ENCODE measurements at places on chromosomes 3 and 15.

- DNase-seq = no peak
Observed at GRCh38 chr3:150371741-150372254, 36.3 kb upstream of the TSC22D2 start.

- peak; percentile 18 for DNase-seq
Observed at GRCh38 chr3:193129607-193130006, 111.4 kb upstream of the PLAAT1 start.

- DNase-seq = no peak
Observed at GRCh38 chr15:70065006-70065722, 32.6 kb downstream of the TLE3 start.

DNA sequence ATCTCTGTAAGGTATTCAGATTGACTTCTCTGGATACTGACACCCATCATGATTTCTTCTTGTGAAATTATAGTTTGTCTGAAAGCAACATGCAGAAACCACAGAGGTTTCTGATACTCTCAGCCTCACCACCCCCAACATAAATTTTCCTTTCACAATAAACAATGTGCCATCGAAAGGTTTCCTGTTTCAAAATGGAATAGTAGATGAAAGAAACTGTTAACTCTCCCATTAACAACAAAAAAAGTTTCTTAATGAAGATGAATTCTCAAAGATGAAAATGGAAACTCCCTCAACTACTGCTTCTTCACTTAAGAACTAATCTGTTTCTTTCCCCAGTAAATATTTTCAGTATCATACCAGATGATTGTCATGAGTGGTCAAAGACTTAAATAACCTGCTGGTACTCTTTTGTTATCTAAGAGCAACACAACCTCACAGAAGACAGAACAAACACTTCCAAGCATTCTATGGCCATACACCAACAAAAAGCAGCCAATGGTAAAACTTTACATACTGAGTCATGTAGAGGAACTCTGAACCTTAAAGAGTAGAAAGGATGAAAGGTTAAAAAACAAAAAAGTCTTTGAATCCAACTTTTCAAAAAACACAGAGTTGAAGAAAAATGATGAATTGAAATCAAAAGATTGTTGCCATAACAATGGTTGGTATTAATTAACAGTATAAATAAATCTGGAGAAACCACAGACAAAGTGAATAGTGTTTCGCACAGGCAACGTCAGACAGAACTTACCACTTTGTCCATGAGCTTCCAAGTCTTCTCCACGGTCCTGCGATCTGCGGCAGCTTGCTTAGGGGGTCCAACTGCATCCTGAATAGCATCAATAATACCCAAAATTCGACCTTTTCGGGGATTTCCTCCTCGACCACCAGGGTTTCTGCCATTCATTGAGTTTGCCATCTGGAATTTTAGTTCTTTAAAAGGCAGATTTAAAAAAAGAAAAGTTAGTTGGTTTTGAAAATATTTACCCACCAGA is 1.9 kb downstream of the CBLB start:
- DNase-seq = no peak

DNA sequence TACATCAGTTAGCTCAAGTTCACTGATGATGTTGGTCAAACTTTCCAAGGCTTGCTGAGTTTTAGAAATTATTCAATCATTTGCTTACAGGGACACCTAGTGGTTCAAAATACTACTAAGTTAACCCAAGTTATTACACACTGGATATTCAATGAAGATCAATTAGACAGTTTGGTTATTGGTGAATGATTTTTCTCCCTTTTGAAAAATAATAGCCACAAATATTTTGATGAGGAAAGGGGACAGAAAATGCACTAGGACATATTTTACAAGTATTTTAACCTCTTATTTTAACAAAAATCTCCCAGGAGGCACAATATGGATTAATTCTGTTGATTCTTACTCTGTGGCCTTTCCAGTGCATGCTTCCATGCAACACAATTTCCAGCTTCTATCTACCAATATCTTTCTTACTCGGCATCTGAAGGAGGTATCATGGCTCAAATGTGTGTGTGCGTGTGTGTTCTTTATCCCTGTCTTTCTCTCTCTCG is 20.1 kb upstream of the GOLGA6L2 start:
- peak; percentile 6 for DNase-seq

- DNase-seq = no peak
Observed at GRCh38 chr3:49476563-49476962, 6.5 kb downstream of the DAG1 start.

DNA sequence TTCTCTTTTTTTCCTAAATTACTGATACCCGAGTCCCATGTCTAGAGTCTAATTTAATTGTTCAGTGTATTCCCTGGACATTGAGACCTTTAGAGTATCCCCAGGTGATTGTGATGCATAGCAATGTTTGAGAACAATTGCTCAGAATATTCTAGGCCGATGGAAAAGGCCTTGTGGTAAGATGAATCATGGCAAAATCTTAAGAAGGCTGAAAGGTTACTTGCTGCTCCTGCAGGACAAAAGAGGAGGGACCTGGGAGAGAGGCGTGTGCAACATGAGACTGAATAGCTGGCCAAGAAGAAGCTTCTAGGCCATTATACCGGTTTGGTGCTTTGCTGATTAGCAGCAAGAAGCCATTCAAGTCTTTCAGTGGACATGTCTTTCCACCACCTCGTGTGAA is 256.6 kb downstream of the ROBO2 start:
- DNase-seq = no peak

DNA sequence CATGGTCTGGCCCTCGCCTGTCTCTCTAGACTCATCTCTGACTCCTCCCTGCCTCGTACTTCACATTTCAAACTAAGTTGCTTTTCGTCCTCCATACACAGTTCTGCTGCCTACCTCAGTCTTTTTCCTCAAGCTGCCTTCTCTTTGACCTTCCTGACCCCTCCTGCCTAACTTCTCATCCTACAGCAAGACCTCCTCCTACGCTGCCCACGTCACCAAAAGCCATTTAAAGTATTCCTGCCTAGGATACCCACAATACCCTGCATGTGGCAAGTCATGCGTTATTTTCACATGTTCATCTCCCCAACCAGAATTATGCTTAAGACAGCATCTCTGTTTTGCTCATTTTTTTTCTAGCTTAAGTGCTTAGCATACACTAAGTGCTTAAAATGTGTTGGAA is 56.7 kb downstream of the LHFPL4 start:
- DNase-seq = no peak

DNA sequence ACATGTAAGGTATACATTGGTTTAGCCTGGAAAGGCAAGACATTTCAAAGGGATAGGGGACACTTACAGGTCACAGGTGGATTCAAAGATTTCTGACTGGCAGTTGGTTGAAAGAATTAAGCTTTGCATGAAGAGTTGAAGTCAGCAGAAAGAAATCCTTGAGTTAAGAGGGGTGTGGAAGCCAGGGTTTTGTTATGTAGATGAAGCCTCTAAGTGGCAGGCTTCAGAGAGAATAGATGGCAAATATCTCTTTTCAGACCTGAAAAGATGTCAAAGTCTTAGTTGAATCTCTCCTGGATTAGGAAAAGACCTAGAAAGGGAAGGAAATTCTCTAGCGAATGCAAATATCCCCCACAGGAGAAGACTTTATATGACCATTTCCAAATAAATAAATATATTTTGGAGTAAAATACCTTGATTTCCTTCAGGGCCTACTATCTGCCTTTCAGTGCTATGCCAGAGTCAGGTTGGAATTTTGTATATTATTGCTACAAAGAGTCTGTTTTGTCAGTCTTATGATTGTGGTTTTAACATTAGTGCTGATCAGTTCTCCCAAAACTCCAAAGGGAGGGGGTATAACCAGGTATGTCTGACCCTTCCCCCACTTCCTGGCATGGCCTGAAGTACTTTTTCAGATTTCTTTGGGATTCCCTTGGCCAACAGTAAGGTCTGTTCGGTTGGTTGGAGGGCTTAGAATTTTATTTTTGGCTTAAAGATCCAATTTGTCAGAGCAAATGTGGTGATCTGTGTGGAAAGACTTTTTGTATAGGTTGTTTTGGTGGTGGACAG is 286.4 kb downstream of the LRTM1 start:
- DNase-seq = no peak

GRCh38 chr3:106184540-106185457 is 316.0 kb upstream of the CBLB start:
- DNase-seq = no peak

GRCh38 chr3:191972714-191973398 is 511.9 kb downstream of the PYDC2 start:
- no peak for DNase-seq

DNA sequence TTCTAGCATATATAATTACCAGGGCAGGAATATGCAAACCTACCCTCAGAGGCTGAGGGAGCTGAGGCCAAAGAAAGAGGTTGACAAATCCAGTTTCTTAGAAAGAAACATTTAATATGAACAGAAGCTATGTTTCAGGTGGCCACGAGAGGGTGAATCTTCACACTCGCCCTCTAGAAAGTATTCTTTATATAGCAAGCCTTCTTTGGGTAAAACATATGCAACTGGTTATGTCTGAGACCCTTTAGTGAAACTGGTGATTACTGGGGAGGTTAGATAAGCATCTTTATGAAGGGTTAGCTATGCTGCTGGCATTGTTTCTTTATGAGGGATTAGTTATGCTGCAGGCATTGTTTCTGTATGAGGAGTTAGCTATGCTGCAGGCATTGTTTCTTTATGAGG is 50.7 kb upstream of the GOLGA6L2 start:
- peak; percentile 9 for DNase-seq

GRCh38 chr15:70526221-70526973 is 237.0 kb downstream of the UACA start:
- DNase-seq = peak; percentile 96

DNA sequence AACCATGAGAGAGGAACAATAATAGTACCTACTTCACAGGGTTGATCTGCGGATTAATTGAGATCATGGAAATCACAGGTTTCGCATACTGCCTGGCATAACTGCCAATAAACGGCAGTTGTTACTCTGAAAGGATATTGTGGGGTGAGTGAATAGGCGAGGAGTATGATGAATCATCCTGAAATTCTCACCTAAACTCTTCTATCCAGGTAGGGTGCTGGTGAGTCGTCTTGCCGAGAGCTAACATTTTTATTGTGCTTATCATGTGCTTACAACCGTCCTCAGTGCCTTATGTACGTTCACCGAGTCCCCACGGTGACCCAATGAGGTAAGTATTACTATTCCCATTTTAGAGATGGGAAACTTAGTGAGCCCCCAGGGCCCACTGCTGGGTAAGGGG is 52.4 kb upstream of the SRGAP3 start:
- DNase-seq = no peak

- DNase-seq = no peak
Observed at GRCh38 chr3:132135628-132136333, 101.0 kb upstream of the CPNE4 start.

GRCh38 chr3:55728461-55729100 is 241.5 kb upstream of the WNT5A start:
- DNase-seq = no peak

DNA sequence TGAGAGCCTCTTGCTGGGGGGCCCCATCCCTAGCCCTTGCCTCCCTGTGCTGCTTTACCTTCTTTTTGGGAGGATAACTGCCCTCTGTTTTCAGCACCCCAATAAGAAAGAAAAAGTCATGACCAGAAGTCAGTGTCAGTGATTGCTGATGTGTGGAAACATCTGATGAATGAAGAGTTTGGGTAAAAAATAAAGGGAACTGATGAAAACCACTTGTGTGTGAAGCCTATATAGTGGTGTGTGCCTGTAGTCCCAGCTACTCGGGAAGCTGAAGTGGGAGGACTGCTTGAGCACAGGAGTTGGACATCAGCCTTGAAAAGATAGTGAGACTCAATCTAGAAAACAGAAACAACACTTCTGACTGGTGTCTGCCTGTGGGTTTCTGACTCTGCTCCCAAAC is 9.8 kb upstream of the CELSR3 start:
- no peak for DNase-seq

DNA sequence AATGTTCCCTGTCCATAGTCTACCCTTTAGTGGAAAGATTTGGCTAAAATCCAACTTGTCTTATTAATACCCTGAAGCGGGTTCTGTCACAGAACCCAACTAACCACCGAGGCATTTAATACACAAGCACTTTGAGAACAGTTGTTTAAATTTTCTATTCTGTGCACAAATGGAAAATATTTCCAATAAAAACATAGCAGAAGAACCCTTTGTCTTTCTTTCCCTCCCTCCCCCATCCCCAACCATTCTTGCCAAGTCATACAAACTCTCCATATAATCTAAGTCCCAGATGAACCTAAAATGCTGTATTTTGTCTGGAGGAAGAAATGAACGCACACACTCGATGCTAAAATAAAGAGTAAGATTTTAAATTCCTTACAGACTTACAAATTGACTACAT is 126.9 kb upstream of the STRIT1 start:
- no peak for DNase-seq

DNA sequence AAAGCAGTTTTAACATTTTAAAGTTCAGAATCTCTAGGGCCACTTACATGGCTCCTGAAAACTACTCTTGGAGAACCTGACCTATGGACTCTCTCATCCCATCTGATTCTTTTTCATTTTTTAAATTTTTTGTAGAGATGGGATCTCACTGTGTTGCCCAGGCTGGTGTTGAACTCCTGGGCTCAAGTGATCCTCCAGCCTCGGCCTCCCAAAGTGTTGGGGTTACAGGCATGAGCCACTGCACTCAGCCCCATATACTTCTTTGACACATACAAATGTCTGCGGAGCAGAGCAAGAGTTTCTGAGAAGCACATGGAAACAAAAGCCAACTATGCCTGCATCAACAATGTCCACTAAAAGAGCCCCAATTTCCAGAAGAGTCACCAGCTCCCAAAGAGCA is 189.8 kb downstream of the FOXP1 start:
- DNase-seq = no peak

GRCh38 chr3:133474251-133474801 is 74.5 kb downstream of the BFSP2 start:
- DNase-seq = peak; percentile 12

GRCh38 chr3:127304121-127304744 is 16.4 kb upstream of the PRR20G start:
- DNase-seq = peak; percentile 88

GRCh38 chr3:157136647-157137387 is 23.1 kb downstream of the CCNL1 start:
- no peak for DNase-seq

DNA sequence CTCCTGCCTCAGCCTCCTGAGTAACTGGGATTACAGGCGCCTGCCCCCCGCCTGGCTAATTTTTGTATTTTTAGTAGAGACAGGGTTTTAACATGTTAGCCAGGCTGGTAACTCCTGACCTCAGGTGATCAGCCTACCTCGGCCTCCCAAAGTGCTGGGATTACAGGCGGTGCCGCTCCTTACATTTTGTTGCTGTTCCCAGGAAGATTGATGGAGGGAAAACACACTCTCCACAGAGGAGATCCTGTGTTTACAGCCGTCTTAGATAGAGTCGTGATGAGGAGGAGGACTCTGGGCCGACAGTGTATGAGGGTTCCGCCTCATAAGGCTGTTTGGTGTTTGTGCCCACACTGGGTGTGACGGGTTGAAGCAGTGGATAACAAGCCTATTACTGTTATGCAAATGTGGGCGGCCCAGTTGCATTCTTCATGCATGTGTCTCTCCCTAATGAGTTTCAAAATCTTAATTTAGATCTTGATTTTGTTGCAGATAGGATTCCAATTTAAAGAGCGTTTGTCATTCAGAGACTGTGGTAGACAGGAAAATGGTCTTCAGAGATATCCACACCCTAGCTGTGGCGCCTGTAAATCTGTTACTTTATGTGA is 60.0 kb downstream of the APBA2 start:
- no peak for DNase-seq
